ENCODE measurements at places on chromosomes 11 and 22.

- no peak for DNase-seq
Observed at GRCh38 chr11:88259431-88259830, 78.1 kb downstream of the CTSC start.

DNA sequence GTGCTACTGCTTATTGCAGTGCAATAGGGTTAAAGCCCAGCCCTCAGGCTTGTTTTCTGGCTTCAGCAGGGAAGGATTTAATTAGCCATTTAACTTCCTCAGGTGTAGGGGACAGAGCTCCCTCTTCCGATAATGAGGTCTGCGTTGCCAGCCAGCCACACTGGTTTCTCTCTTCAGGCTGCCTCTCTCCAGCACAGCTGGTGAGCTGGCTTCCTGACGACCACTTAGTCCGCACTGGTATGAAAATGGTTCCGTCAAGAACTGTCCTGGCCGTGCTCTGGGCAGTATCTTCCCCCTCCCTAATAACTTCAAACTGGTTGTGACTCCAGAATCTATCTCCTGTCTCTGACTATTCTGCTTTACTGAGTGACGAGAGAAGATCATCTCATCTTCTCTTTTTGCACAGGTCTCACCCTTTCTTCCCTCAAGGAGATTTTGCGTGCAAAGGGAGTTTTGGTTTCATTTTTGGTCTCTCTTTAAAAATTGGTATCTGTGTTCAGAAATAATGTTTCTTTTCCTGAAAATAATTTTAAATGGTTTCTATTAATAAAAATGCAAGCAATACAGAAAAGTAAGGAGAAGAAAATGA is 49.2 kb downstream of the CNTN5 start:
- no peak for DNase-seq

DNA sequence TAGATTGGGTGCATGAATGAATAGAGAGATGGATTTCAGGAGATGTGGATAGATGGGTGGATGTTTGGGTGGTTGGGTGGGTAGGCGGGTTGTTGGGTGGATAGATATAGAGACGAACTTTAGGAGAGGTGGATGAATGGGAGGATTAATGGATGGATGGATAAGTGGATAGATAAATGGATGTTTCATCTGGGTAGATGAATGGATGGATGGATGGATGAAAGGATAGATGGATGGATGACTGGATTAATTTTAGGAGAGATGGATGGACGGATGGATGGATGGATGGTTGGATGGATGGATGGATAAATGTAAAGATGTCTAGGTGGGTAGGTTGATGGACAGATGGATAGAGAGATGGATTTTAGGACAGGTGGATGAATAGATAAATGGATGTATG is 511.3 kb downstream of the MIAT start:
- DNase-seq: no peak

DNA sequence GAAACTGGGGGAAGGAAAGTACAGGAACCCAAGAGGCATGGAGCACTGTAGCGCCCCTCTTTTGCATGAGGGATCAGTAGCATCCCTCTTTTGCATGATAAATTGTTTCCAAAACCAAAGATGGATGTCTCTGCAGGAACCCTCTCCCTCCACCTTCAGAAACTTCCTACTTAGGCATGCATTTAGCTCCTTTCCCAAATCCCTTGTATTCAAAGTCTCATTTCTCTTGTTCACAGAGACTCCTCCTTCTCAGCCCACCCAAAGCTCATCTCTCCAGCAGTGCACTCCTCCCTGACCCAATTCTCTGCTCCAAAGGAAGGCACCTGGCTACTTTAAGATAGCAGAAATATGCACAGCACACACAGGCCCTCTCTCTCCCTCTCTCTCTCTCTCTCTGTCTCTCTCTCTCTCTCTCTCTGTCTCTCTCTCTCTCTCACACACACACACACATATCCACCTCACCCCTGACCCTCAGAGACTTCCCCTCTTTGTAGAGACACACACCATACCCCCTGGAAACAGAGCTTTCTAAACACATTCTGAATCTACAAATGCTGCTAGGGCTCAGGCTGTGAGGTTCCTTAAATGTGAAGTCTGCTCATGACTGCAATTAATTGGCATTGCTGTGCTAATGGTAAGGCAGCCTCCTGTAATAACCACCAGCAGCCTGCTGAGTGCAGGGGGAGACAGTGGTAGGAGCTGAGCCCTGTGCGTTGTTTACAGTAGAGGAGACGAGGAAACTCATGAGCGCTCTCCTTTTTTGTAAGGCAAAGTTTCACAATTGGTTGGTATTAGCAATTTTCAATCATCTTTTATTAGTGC is 519.6 kb downstream of the NTM start:
- DNase-seq: no peak

- no peak for DNase-seq
Observed at GRCh38 chr22:38310518-38311322, 6.5 kb downstream of the CSNK1E start.

DNA sequence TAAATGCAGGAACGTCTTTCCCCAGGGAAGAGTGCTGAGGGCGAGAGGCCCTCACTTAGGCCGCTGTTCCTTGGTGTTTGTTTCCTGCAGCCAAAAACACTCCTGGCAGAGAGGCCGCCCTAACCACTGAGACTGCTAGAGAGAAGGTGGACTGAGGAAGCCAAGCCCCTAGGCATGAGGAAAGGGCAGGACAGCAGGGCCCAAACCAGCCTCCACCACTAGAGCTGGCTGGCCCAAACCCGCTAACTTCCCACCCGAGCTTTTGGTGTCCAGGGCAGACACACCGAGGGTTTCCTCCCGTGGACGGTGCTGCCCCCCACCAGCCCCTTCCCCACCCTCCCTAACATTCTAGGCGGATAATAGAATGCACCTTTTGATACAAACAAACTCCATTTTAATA is 6.0 kb downstream of the FGF19 start:
- DNase-seq: no peak

GRCh38 chr11:48055292-48056132 is 75.2 kb downstream of the PTPRJ start:
- DNase-seq: peak; percentile 87

DNA sequence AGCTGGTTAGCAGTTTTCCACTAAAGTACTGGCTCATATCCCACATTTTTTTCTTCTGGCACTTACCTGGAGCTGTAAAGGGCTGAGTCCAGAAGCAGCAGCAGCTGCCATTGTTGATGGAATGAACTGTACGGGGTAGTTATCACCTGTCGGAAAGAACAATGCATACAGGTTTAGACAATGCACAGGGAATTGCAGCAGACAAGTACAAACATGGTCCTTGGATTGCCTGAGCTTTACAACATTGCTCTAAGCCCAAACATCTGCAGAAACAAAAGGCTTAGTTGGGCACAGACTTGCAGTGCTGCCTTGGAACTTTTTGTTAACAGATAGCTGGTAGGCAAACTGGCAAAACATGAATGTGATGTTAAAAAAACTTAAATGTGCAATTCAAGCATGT is 258.8 kb downstream of the SOX6 start:
- no peak for DNase-seq

DNA sequence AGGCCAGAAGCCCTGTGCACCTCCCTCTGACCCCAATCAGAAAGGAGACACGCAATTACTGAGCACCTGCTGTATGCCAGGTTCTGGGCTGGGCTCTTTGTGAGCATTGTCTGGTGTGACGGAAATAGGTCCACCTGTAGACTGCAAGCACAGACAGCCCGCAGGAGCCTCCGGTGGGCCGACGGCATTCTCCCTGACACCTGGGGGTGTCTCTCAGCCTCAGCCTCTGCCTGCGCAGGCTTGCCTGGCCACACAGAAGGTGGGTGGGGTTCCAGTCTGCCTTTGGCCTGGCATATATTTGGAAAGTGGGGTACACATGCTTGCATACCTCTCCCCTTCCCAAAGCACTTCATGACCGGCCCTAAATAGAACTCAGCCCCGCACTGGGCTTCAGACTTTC is 129.3 kb downstream of the BUD13 start:
- no peak for DNase-seq

DNA sequence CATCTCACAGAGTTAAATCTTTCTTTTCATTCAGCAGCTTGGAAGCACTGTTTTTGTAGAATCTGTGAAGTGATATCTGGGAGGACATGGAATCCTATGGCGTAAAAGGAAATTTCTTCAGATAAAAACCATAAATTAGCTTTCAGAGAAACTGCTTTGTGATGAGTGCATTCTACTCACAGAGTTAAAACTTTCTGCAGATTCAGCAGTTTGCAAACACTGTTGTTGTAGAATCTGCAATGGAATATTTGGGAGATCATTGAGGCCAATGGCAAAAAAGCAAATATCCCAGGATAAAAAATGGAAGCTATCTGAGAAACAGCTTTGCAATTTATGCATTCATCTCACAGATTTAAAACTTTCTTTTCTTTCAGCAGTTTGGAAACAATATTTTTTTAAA is 180.6 kb downstream of the OR4A47 start:
- no peak for DNase-seq

DNA sequence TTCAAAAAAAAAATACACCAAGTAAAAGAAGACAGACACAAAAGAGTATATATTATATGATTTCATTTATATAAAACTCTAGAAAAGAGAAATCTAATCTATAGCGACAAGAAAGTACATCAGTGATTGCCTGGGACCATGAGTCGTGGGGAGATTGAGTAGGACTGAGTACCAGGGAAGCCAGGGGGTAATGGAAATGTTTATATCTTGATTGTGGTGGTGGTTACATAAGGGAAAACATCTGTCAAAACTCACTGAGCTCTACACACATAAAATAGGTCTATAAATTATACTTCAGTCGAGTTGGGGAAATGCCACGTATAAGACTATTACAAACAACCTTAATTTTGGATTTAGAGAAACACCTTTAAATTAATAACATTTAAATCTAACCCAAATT is 117.4 kb downstream of the TRIM29 start:
- no peak for DNase-seq

DNA sequence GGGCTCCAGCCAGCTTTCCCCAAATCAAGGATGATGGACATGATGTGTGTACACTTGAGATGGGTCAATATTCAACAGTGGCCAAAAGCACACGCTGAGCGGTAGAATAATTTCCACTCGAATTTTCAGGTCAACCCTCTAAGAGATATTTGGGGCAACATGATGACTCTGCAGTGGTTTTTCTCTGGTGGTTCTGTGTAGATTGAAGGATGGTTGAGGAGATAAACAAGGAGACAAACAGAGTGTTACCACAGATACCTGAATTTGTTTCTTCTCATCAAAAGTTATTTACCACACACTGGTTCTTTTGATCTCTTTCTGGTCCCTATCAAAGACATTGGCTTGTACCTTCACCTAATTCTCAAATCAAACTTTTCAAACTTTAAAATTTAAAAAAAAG is 242.0 kb downstream of the ETS1 start:
- peak; percentile 44 for DNase-seq

- no peak for DNase-seq
Observed at GRCh38 chr22:29481265-29482000, 1.4 kb downstream of the NEFH start.

- peak; percentile 52 for DNase-seq
Observed at GRCh38 chr11:7436657-7437056, 48.6 kb upstream of the OLFML1 start.

DNA sequence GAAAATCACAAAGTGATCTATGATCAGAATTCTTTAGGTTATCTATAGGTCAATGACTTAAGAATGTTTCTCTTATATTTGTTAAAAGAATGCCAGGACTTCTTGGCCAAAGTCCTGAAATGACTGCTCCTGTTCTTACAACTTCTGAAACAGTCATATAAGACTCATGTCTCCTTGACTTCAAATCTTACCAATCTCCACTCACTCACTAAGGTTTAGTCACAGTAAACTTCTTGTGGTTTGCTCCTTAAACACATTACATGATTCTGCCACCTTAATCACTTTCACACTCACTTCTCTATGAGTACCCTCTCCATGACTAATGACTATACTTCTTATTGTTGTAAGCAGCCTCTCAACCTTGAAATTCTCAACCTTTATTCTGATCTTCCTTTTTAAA is 648.7 kb upstream of the CCDC179 start:
- no peak for DNase-seq

DNA sequence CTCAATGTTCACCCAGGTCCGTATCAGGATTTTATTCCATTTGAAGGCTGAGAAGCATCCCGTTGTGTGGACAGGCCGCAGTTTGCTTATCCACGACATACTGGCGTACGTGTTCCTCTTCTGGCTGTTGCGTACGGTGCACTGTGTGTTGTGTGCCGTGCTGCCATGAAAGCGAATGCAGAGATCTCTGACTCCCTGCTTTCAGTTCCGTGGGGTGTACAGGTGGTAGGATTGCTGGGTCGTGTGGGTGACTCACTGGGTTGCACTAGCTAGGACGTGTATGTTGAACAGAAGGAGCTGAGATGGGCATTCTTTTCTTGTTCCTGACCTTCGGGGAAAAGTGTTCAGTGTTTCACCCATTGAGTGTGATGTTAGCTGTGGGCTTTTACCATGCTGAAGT is 10.3 kb downstream of the SELENOO start:
- no peak for DNase-seq

DNA sequence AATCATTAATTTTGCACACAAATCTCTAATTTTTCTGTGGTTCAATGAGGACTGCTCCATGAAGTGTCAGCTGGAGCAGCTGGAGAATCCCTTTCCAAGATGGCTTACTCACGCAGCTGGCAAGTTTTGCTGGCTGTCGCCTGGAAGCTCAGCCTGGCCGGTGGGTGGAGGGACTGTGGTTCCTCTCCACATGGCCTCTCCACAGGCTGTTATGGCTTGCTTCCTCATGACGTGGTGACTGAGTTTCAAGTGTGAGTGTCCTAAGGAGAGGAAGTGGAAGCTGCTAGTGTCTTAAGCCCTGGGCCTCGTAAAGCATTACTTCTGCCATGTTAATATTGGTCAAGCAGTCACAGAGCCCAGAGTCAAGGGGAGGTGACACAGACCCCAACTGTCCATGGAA is 14.0 kb upstream of the NRIP3 start:
- DNase-seq: peak; percentile 49

DNA sequence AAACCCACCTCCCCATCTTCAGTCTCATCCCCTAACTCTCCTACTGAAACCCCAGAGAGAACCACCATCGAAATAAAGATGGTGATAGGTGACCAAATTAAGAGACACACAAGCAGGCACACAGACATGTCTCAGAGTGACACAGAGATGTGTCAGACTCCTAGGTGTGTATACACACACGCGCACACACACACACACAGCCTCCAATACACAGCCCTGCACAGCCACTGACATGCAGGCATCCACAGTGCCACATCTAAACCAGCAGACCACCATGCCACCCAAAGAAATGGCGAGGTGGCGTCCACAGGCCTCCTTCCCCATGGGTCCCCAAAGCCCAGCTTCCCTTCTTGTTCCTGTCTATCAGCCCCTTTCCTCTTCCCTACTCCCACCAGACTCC is 27.4 kb downstream of the NRXN2 start:
- DNase-seq: no peak

GRCh38 chr11:68293708-68294107 is 18.7 kb upstream of the LRP5 start:
- no peak for DNase-seq

GRCh38 chr11:32032478-32032877 is 58.4 kb upstream of the RCN1 start:
- DNase-seq: no peak

- DNase-seq: no peak
Observed at GRCh38 chr11:44011797-44012196, 36.0 kb upstream of the ACCSL start.

GRCh38 chr11:23359297-23359696 is 499.0 kb upstream of the CCDC179 start:
- DNase-seq: no peak

GRCh38 chr11:44861849-44862557 is 88.7 kb downstream of the TP53I11 start:
- peak; percentile 98 for DNase-seq

Measured in common myeloid progenitor, CD34-positive (primary cell).